Retina (tissue), 1 donor: ENCODE measurements at places on chromosomes 5 and 9.

- DNase-seq, result no peak
Measured at GRCh38 chr9:112863746-112864145, 26.9 kb downstream of the SLC46A2 start.

GRCh38 chr9:76667521-76667957 is 96.7 kb upstream of the PCA3 start:
- DNase-seq, result no peak

- no peak for DNase-seq
Measured at GRCh38 chr5:39349484-39349883, 14.8 kb downstream of the C9 start.

- no peak for DNase-seq
Measured at GRCh38 chr9:2874001-2874750, 30.3 kb upstream of the PUM3 start.

- no peak for DNase-seq
Measured at GRCh38 chr9:26604076-26604662, 288.4 kb downstream of the CAAP1 start.

DNA sequence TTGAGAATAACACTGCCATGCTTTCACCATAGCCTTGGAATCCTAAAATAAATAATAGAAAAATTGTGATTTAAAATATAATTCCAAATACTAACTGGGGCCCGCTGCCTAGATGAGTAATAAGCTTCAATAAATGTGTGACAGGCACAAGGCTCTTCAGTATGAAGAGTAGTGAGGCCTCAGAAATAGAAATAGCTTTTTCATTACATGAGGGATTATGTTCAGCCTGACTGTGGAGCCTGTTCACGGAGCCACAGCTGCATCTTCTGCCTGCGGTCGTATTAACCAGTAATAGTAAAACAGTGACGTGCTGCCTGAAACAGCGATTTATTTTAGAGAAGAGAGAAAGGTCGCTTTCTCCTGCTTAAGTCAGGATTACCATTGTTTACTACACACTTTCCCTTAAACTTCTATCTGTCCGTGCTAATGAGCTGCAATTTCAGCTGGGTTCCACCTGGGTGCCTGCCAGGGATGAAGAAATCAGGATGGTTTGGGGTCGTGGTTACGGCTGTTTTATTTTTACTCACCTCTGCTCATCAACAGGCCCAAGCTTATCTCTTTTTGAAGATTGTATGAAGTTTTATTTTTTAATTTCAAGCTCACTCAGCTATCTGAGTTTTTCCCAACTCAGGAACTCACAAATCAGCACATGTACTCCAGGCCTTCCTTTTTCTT is 284.9 kb upstream of the WWC1 start:
- no peak for DNase-seq
